ENCODE measurements at places on chromosomes 2 and 18.

DNA sequence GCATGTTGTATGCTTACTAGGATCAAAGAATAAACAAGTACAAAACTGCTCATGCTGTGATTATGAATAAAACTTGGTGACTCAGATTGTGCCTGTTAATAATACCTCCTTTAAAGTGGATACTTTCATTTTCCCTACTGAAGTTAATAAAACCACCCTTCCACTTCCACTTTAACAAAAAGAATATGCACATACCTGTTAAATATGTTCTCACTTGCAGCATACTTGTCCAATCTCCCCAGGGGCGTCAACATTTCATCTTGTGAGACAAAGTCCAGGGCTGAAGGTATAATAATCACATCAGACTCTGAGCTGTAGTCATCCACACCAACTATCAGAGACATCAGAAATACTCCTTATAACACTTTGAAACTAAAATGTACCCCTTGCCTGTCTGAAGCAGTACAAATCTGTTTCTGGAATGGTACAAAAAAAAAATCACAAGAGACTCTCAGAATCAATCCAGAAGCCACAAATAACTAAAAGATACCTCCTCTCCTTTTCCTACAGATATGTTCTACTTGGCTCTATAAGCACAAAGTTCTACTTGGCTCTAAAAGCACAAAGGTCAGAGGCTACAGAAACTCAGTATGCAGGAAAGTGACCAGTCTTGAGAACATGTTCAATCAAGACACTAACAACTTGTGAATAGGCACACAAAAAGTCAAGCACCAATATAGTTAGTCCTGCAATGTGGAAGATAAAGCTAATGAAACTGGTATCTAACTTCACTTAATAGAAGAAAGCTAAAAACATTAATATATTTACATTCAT lies 19.3 kb downstream of the PPP4R1 start:
- no peaks in the 10 kb centered on the region for H3K27me3 ChIP-seq
- 0 out of 2 replicates have a peak, but pooled peaks cover 4% of the 10 kb centered on the region for H3K4me1 ChIP-seq
- H3K27ac ChIP-seq: peak overlapping the region; percentile 36
- no peak overlapping the region for H3K4me3 ChIP-seq

- peak overlapping the region; percentile 92 for H3K4me3 ChIP-seq
- no peak for DNase-seq
- H3K36me3 ChIP-seq: no peaks in the 10 kb centered on the region
- H3K27me3 ChIP-seq: no peaks in the 10 kb centered on the region
Observed at GRCh38 chr2:119760956-119761275, 1.2 kb downstream of the PTPN4 start.

DNA sequence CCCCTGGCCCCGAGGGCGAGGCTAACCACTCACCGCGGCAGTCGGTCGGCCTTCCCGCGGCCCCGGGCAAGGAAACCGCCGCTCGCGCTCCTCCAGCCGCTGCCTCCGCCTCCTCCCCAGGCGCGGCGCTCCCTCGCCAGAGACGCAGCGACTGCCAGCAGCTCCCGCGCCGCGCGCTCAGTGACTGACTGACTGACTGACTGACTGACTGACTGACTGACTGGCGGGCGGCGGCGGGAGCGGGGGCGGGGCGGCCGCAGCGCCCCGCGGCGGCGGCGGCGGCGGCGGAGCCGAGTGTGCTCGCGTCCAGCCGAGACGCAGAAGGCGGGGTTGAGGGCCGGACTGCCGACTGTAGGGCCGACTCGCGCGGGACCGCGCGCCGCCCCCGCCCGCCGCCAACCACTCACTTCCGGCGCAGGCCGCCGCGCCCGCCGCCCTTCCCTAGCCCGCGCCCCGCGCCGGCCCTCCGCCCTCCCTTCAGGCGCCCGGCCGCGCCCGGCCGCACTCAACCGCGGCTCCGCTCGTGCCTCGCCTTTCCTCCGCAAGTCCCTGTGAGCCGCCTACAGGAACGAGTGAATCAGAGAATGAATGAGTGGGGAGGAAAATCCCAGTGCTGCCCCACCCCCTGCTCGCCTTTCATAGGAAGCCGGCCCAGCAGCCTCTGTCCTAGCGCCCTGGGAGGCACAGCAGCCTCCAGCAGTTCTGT lies at the start of gene RAPH1:
Gene RAPH1 (minus strand): TSS at position 224 of the 706 bp plus-strand sequence. CDS start 39,948 bp downstream, outside the sequence.
- H3K27me3 ChIP-seq: no peaks in the 10 kb centered on the region
- H3K36me3 ChIP-seq: no peaks in the 10 kb centered on the region
- H3K4me3 ChIP-seq: peak within 1 kb of the TSS; percentile 95
- DNase-seq: peak; percentile 95
- H3K4me1 ChIP-seq: 0 out of 2 replicates have a peak, but pooled peaks cover 4% of the 10 kb centered on the region

DNA sequence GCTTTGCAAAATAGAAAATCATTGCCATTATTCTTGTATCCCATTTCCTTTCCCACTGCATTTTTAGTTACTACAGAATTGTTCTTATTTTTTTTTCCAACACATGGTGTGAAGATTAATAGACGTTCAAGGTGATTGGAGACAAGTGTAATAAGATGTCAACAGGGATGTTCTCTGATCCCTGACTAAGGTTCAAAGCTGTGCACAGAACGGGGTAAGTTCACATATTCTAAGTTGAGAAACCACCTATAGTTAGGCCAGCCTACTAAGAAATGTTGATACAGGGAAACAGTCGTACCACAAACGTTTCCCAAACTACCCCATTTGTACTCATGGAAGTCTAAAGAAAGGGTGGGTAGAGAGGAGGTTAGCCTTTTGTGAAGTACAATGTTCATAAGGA lies 6.4 kb upstream of the TMEM17 start:
- no peak overlapping the region for H3K27ac ChIP-seq
- H3K36me3 ChIP-seq: no peaks in the 10 kb centered on the region
- no peaks in the 10 kb centered on the region for H3K27me3 ChIP-seq
- no peak for DNase-seq
- no peaks in the 10 kb centered on the region for H3K4me1 ChIP-seq
- no peak overlapping the region for H3K4me3 ChIP-seq

GRCh38 chr2:150388289-150388625 lies 99.2 kb downstream of the RND3 start:
- no peak overlapping the region for H3K27ac ChIP-seq
- no peak overlapping the region for H3K4me3 ChIP-seq
- H3K27me3 ChIP-seq: no peaks in the 10 kb centered on the region

GRCh38 chr2:236211296-236211695 lies 43.1 kb upstream of the GBX2 start:
- H3K4me1 ChIP-seq: no peaks in the 10 kb centered on the region
- H3K27me3 ChIP-seq: no peaks in the 10 kb centered on the region
- H3K27ac ChIP-seq: no peak overlapping the region
- DNase-seq: no peak

DNA sequence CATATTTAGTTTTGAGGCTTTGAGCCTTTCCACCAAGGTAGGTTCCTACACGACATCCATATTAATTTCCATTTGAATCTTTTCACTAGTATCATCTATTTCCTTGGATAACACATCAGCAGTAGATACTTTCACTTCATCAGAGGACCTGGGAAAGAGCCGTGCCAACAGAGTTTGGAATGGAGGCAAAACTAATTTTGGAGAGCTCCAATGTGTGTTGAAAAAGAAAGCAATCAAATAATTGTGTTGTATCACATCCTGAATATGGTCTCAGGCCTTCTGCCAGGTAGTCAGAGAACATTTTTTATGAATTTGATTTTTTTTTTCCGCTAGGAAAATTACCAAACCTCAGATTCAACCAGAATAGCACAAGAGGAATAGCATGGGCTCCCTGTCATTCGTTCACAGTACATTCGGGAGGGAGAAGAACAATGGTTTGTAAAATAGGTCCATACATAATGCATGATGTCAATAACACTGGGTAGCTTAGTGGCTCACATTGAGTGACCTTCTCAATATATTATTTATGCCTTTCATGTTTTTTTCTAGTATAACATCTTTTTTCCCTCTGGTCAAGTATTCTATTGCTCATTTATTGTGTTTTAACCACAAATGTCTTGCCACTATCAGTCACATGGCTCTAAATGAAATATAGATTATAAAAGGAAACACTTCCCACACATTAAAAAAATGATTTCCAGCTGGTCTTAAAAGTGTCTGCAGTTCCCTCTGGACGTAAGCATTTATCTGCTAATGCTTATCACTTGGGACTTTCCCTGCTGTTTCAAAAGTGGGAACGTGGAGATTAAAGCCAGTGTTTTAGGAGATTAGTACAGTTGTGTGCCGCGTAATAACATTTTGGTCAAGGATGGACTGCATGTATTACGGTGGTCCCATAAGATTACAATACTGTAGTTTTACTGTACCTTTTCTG lies 68.6 kb upstream of the RAPH1 start:
- H3K4me1 ChIP-seq: no peaks in the 10 kb centered on the region
- H3K27ac ChIP-seq: no peak overlapping the region
- H3K36me3 ChIP-seq: no peaks in the 10 kb centered on the region
- DNase-seq: peak; percentile 66
- H3K27me3 ChIP-seq: no peaks in the 10 kb centered on the region
- H3K4me3 ChIP-seq: no peak overlapping the region

DNA sequence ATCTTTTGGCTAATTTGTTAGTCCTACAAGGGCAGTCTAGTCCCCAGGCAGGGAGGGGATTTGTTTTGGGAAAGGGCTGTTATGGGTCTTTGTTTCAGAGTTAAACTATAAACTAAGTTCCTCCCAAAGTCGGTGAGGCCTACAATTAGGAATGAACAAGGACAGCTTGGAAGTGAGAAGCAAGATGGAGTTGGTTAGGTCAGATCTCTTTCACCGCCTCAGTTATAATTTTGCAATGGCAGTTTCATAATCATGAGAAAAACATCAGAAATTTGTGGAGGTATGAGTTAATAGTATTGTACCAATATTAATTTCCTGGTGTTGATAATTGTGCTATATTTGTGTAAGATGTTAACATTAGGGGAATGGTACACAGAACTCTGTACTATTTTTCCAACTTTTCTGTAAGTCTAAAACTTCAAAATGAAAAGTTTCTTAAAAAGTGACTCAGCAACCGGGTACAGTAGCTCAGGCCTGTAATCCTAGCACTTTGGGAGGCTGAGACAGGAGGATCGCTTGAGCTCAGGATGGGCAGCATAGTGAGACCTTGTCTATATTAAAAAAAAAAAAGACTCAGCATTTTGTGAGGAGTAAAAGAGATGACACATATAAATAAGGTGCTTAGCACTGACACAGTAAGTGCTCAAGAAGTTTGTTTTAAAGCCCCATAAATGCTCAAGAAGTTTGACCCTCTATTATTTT lies 40.8 kb downstream of the TMEM17 start:
- H3K36me3 ChIP-seq: no peaks in the 10 kb centered on the region
- H3K27ac ChIP-seq: no peak overlapping the region
- no peaks in the 10 kb centered on the region for H3K4me1 ChIP-seq
- no peak for DNase-seq
- H3K27me3 ChIP-seq: no peaks in the 10 kb centered on the region

DNA sequence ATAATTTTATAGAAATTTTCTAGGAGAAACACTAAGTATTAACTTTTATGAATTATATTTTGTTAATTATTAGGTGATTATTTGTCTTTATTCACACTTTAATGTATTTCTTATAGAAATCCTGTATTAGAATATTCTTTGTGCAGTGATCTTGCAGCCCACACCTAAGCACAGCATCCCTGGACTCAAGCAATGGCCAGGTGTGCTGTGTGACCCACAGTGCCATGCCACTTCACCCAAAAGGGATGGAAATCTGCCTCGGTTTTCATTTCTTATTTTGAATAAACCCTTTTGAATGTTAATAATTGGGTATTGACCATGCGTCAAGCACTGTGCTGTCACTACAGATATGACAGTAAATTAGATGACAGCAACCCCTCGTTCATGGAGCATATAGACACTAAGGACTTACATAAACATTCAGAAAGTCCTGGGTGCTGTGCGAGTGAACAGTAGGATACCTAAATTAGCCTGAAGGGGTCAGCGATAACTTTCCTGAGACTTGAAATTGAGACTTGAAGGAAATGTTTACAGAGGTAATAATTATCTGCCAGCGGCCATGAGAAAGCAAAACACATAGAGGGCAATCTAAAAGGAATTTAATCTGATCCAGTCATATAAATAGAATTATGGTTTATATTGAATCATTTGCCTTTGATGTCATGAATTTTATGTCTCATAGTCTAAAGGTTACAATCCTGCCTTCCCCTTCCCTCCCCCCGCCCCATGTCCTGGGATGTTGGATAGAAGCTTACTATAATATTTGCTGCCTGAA lies 52.7 kb upstream of the CALCRL start:
- H3K4me3 ChIP-seq: no peak overlapping the region
- no peaks in the 10 kb centered on the region for H3K36me3 ChIP-seq
- peak overlapping the region; percentile 54 for H3K27ac ChIP-seq
- no peaks in the 10 kb centered on the region for H3K27me3 ChIP-seq
- DNase-seq: no peak

- no peak overlapping the region for H3K4me3 ChIP-seq
- H3K27me3 ChIP-seq: no peaks in the 10 kb centered on the region
- H3K36me3 ChIP-seq: no peaks in the 10 kb centered on the region
- DNase-seq: no peak
- H3K4me1 ChIP-seq: peaks cover 14% of the 10 kb centered on the region
Observed at GRCh38 chr18:3984163-3984757, 470.8 kb downstream of the DLGAP1 start.

DNA sequence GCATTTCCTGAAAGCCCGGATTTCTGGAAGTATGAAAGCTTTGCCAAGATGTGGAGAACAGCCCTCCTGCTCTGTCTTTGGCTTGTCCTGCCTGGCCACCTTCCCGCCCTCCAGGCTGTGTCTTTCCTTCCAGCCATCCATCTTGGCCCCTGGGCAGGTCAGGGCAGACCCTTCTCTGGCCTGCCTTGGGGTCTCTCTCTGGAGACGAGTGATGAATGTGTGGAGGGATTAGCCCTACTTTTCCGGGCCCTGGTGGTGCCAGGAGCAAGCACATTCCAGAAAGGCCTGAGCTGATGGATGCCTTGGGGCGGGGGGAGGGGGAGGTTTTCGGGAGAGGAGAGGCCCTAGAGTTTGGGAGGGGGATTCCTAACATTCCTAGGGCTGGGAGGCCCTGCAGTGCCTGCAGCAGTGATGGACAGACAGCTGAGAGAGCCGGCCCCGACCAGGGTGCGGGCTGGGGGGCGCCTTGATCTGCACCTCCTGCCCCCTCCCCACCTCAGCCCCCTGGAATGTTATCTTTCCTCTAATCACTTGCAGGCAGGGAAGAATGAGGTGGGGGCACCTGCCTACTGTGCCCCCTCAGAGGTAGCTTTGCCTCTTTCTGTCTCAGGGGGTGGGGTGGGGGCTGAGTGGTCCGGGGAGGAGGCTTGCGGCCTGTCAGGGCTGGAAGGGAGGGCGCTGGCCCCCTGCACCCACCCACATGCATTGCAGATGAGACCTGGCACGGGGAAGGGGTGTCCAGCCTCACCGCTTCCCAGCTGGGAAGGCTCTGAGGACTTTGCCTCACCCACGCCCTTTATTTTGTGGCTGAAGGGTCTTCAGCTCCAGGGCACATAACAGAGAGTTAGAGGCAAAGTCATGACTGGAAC lies 156.2 kb downstream of the DDX1 start:
- H3K4me3 ChIP-seq: no peak overlapping the region
- no peaks in the 10 kb centered on the region for H3K36me3 ChIP-seq
- no peak for DNase-seq
- no peak overlapping the region for H3K27ac ChIP-seq

All from SK-N-SH (cell line).